NCI-H187 treated with DMSO at 0.1 percent for 48 hours (cell line): ENCODE measurements at places on chromosomes 1 and 21.

- no peak for DNase-seq
These were observed 71.0 kb upstream of the NFASC start for GRCh38 chr1:204799630-204800029.

DNA sequence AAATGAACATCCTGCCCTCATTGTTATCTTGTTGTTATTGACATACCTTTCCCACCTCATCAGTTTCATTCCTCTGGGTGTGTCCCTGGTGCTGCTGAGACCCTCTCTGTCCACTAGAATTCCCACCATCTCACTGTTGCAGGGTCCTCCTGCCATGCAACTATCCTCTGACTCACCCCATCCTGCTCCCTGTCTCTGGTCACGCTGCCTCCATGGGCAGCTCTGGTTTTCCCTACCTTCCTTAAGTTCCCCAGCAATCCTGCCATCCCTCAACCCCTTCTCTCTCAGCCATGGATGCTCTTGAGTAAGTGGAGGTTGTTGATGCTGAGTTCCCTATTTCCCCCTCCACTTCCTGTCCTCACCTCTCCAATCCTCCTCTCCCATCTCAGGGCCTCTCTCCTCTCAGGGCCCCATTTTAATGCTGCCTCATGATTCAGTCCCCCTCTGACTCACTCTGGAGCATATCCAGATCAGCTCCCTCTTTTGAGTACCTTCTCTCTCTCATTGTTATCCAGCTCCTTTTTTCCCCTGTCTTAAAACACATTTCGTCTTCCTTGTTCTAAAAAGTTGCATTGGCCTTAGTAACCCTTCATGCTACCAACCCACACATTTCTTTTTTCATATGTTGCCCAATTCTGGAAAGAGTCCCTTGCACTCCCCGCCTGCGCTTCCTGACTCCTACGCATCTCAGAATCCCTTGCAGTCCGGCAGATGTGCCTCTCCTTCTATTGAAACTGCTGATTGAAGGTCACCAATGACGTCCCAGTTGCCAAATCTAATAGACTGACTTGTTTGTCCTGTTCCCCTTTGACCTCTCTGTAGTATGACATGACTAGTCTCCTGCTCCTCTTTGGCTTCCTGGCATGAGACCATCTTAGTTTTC, 92.0 kb downstream of the CNIH3 start:
- DNase-seq = no peak

DNA sequence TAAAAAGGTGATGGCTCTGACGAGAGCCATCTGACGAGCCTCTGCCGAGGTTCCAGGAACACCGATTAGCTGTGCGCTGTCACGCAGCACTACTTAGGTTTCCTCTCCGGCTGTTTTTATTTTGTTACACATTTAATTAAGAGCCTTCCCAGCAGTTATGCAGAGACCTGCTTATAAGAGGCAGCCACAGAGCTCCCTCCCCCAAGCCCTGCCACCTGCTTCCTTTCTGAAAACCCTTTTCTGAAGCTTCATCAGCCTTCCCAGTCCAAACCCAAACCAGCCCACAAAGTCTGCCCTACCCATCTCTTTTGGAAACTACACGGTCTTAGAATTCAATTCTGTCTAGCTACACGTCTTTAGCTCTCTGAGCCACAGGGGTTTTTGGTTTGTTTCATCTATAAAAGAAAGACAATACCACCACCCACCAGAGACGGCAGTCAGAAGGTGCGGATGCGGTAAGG, 49.1 kb downstream of the ERI3 start:
- DNase-seq = peak; percentile 42

DNA sequence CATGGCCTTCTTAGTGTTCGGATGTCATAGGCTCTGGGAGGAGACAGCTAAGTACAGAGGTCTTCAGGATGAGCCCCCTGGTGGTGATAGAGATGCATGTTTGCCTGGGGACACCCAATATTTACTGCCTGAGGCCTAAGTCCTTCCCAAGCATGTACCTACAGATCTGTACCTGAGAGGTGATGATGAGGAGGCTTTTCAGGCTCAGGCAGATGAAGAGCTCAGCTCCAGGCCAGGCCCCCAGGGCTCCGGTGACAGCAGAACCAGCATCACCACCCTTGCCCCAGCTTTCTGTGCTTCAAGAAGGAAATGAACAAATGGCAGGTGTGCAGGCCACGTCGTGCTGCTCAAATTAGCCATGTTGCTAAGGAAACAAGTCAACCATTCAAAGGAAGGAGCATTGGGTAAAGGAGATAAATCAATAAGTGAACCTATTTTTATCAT, 21.1 kb downstream of the CACNA1E start:
- peak; percentile 65 for DNase-seq
